Activated T-helper 1 cell treated with anti-CD3 and anti-CD28 coated beads, Interleukin-12 subunit alpha, Interleukin-12 subunit beta, Interleukin-2, Interleukin-4 antibody, amounts not matched to agents 30 ng/mL and 10 ng/mL and 1 ng/mL, durations not matched to agents 14 hours and 24 hours and 36 hours (primary cell): ENCODE measurements at places on chromosomes 12 and 14. TPM values are rescaled to one million over a fixed set of nuclear protein-coding genes. Genes with fewer than 3 reads are reported as not detected.

The GYS2 gene
- 0.16 TPM in 1 of 2 replicates, not detected in the other for total RNA-seq

The IFNG gene
- total RNA-seq = 2,121 and 2,175 TPM in 2 replicates

The RPL10L gene
- not detected in 2 replicates for total RNA-seq

The HOXC12 gene
- not detected in 2 replicates for total RNA-seq

- DNase-seq = no peak
These were observed 2.7 kb upstream of the NKX2-8 start for GRCh38 chr14:36585100-36585499.

- peak; percentile 50 for DNase-seq
These were observed 20.5 kb upstream of the ITPR2 start for GRCh38 chr12:26853303-26854030.

DNA sequence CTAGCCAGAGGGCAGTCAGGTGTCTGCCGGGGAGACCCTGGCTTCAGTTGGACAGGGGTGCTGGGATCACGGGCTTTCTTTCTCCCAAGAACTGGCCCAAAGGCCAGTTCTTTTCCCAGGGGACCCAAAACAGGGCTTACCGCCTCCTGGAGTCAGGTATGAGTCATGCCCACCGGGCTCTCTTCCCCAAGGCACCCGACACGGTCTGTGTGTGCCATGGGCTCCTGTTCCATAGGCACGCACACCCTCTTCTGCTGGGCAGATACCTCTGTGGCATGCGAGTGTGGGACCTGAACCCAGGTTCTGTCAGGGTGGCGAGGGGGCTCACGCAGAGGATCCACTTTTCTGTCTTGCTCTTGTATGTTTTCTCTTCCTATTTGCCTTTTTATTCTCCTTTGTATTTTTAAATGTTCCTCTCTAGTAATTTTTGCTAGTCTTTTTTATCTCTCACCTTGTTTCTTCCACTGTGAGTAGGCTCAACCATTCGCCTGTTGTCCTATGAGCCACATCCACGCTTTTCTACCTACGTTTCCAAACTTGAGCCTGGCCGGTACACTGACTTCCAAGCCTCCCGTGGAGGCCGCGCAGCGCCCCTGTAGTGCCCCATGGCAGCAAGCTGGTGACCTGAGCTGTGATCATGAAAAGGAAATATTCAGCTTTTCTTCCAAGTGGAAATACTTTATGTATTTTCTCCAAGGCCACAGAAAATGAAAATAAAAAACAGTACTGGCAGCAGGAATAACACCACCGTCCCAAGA is 362.2 kb downstream of the CACNA1C start:
- DNase-seq = no peak
